ENCODE measurements at places on chromosomes 2 and 18.

DNA sequence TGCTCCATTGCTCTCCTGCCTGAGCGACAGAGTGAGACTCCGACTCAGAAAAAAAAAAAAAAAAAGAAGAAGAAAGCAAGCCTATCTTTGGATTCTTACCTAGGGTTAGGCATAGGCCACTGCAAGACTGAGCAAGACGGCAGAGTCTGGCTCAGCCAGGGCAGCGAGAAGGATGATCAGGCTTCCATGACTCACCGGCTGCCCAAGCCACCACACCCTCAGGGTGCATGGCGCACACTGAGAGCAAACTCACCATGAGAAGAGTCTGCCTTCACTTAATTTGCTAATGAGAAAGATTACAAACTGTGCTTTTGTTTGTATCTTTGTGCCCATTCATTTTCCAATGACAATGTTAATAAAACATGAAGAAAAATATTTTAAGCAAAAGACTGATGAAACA is 8.2 kb downstream of the FAM110C start:
- no peak for DNase-seq

DNA sequence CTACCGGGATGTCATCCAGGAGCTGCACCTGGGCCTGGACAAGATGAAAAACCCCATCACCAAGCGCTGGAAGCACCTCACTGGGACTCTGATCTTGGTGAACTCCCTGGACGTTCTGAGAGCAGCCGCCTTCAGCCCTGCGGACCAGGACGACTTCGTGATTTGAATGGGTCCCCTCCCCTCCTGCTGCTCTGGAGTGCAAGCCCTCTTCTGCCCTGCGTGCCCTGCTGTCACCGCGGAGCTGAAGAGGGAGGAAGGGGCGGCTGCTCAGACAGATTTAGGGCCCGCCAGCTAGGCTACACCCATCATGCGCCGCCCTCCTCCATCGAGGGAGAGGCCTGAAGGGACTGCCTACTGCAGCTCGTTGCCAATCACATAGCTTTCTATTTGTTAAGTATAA is 101.8 kb downstream of the SH3BP4 start:
- no peak for DNase-seq

DNA sequence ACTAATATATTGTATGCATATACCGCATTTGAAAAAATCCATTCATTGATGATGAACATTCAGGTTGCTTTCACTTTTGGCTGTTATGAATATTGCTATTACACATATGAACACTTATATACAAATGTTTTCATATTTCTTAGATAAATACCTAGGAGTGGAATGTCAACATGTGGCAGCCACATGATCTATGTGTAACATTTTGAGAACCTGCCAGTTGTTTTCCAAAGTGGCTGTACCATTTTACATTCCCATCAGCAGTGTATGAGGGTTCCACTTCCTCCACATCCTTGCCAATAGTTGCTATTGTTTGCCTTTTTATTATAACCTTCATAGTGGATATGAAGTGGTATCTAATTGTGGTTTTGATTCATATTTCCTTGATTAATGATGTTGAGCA is 40.5 kb downstream of the CCDC85A start:
- DNase-seq, result no peak

DNA sequence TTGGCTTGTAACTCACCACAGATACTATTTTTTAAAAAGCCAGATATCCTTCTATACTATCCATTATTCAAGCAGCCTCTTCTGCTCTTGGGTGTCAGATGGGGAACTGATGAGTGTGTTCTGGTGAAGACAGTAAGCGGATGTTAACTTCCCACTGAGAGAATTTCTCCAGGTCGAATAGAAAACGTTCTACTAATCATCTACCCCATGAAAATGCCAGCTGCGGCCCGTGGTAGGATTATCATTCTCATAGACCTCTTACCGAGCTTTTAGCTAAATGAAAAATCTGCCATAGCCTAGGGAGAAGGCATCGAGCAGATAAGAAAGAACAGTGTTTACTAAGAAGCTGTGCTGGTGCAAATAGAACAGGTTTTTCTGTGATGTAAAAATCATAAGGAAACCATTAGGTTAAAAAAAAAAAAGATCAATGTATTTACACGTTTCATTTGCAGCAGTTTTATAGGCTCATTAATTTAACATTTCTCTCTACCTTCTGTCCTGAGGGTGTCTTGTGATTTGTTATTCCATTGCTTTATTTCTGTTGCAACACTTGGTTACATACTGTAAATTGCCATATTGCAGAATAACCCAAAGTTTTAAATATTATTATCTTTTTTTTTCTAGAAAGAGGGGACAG is 1521.5 kb upstream of the ZEB2 start:
- no peak for DNase-seq

GRCh38 chr2:195716466-195716865 is 59.4 kb downstream of the SLC39A10 start:
- DNase-seq, result no peak

DNA sequence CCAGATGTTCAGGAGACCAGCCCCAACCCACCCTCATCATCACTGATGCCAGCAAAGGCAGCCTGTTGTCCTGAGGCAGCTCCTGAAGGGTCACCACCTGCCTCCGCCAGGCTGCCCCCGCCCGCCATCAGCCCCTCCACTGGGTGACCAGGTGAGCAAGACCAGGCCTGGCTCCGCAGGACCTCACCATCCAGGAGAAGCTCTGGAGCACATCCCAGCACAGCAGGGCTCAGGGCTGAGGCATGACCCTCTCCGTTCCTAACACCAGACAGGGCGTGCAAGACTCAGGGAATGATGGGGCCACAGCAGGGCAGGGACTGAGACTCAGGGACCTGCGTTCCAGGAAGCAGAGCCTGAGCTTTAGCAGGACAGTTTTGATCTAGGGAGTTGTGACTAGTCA is 218.8 kb upstream of the RAB6C start:
- no peak for DNase-seq

GRCh38 chr18:7638321-7638720 is 71.2 kb downstream of the PTPRM start:
- DNase-seq, result no peak

GRCh38 chr2:158984604-158985135 is 16.2 kb downstream of the TANC1 start:
- no peak for DNase-seq

Measured in forelimb muscle (tissue), 1 donor.